ENCODE measurements at places on chromosomes 6 and 20. TPM values are rescaled to one million over a fixed set of nuclear protein-coding genes. Genes with fewer than 3 reads are reported as not detected.

The PNPLA1 gene
- total RNA-seq = not detected

The COL9A1 gene
- not detected for total RNA-seq

The DUSP15 gene
- total RNA-seq = not detected

The MBOAT1 gene
- 16.1 TPM for total RNA-seq

The SLC13A3 gene
- total RNA-seq = 0.07 TPM

The SIM1 gene
- not detected for total RNA-seq

The FAM83C gene
- total RNA-seq = not detected

Data from activated CD4-positive, alpha-beta T cell treated with anti-CD3 and anti-CD28 coated beads for 36 hours (primary cell).